ENCODE measurements at places on chromosomes 5 and 9.

DNA sequence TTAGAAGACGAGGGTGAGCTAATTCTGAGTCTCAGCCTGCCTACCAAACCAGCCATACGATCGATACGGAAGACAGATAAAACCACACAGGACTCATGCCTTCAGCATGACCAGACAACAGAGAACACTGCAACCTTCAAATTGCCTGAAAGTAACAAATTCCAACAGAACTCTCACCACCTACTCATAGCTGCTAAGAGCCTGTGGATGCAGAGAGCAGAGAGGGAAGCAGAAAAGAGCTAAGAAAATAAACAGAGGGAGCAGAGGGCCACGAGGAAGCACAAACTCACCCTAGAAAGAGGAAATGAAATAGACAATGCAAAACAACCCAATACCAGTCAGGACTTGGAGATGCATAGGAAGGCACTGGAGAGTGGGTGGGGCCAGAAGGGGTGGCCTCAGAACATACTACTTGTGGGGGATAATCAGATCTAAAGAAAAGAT lies 86.7 kb upstream of the TAS2R1 start:
- DNase-seq: no peak

DNA sequence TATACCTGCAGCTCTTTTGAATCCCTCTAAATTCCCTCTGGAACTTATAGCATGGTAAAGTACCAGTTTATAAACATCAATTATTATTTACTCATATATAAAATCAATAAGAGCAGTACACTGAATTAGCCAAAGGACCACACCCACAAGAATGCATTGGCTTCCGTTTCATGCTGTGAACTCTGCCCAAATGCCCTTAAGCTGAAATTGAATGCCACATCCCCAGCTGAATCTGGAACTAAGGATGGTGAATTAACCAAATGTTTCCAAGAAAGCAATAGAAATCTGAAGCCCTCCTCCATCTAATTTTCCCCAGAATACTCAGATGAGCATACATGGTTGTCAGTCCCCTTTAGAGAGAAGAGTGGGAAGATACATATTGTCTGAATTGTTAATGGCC lies 436.4 kb upstream of the FTMT start:
- DNase-seq: no peak

DNA sequence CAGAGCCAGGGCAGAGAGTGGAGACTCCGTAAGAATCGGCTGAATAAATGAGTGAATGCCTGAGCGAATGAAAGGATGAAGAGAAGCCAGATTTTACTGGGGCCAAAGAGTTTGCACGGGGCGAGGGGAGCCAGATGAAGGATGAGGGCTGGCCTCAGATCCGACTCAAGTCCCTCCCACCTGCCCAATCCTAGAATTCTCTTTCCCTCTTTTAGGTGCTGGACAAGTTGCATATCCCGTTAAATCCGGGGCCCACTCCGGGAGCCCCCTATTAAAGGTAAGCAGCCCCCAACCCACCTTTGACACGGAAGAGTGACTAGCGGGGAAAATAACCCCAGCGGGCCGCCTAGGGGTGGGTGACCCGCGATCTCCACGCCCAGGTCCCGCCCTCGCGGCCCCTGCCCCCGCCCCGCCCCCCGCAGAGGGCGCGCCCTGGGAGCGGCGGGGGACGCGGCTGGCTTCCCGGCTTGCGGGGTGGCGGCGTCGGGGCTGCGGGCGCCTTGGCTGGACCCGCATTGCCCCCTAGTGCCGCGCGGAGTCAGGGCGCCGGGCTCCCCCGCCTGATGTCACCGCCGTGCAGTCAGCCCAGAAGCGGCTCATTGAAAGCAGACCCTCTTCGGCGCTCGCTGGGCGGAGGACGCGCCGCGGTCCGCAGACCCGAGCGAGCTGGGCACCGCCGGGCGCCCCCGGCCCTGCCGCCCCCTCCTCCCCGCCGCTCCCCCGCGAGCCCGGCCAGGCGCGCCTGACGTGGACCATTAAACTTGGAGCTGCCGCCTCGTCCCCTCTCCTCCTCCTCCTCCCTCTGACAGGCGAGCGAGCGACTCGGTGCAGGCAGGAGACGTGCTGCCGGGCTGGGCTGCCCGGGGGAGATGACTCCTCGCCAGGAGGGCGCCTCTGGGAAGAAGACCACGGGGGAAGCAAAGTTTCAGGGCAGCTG lies at the start of gene ADRA1B:
TSS of gene ADRA1B (plus strand) at position 579 of the 937 bp plus-strand sequence. CDS start 424 bp downstream, outside the sequence.
- peak; percentile 63 for DNase-seq

GRCh38 chr9:114826431-114826830 lies 20.6 kb upstream of the TNFSF15 start:
- DNase-seq: no peak

DNA sequence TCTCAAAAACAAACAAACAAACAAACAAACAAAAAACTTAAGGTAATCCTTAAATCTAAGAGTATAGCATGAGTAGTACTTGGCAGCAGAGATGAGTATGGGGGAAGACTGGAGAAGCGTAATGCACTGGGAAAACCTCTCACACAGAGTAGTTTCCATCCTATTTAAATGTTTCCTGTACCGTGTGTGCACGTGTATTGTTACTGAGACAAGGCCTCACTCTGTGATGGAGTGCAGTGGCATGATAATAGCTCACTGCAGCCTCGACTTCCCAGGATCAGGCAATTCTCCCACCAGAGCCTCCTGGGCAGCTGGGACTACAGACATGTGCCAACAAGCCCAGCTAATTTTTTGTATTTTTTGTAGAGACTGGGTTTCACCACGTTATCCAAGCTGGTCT lies 2.9 kb downstream of the UIMC1 start:
- no peak for DNase-seq

DNA sequence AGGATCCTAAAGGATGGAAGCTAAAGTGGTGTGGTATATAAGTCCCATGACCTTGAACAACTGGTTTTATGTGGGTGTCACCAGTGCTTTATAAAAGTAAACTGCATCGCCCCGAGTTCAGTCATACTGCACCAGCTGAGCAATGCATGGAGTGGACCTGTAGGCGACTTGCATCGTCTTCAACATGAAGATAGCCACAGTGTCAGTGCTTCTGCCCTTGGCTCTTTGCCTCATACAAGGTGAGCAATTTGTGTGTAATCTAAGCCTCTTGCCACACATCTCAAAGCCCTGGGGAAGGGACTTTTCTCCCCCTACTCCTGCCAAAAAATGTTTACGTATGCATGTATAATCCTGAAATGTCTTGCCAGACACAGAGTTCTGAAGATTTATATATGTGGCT lies at the start of gene SPINK5:
TSS of gene SPINK5 (plus strand) at position 120 of the 400 bp plus-strand sequence. CDS start at position 185, 65 bp downstream.
- no peak for DNase-seq

- DNase-seq: no peak
Observed at GRCh38 chr5:96245140-96246091, 187.6 kb downstream of the PCSK1 start.

GRCh38 chr9:122387536-122387935 lies 16.7 kb downstream of the PTGS1 start:
- DNase-seq: no peak

GRCh38 chr9:125418404-125418803 lies 156.8 kb downstream of the GAPVD1 start:
- no peak for DNase-seq

- no peak for DNase-seq
Observed at GRCh38 chr9:70003901-70004714, 39.5 kb upstream of the MAMDC2 start.

DNA sequence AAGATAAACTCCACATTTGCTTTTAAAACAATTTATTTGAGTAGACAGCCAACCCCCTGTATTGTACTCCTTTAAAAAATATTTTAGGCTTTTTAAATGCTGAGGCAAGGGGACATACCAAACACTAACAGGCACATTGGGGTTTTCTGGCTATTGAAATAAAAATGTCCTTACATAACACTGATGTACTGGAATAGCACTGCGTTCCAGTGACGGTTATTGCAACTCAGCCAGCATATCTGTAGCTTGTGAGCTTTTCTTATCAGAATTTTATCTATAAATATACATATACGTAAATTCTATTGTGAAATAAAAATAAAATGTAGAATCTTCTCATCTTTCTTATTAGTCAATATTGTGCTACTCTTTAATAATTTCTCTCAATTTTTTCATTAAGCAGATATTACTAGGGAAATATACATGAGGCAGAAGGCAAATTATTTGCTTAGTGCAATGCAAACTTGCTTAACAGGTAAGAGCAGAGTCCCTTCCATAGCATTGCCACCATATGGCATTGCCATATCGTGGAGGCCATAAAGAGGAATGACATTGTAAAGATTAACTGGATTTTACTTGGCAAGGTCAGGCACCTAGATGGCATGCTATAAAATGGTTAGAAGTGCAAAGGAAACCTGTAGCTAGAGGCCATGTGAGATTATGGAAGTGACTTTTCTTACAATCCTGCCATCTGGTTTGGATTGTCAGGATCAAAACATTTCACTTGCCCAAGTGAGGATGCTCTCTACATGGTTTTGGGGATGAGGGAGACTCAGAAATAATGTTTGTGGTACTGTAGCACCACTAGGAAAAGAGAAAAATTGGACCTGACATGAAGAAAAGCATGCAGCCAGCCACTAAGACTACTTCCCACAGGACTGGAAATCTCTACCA lies 94.8 kb upstream of the CDKN2B start:
- DNase-seq: no peak

GRCh38 chr5:95238560-95239325 lies 46.2 kb downstream of the MCTP1 start:
- DNase-seq: no peak

GRCh38 chr9:106704056-106704615 lies 158.8 kb upstream of the ZNF462 start:
- no peak for DNase-seq

- DNase-seq: no peak
Observed at GRCh38 chr5:88676637-88677375, 206.2 kb downstream of the MEF2C start.

DNA sequence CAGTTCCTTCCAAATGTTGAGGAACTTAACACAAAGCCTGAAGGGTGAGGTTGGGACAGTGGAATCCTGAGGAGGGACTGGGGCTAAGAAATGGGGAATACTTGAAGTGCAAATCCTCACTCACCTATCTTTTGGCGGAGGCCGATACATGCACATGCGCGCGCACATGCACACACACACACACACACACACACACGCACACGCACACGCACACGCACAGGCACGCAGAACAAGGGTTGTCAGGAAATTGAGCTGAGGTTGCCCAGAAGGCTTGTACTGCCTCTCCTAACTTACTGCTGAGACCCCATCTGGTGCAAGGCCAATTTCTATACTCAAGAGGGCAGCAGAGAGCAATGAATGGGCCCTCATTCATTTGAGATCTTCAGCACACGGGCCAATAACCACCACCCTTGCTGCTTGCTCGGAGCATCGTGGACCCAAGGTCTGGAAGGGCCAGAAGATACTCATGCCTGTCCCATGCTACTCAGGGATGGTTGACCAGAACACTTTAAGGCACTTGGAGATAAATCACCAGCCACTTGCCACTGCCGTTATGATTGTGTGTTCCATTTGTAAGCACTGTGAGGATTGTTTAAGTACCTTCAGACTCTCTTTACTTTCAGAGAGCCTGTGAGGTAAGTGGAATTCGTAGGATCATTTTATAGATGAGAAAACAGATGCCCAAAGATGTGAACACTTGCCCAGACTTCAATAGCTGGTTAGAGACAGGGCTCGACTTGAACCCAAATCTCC lies 21.5 kb downstream of the BTF3 start:
- peak; percentile 66 for DNase-seq

DNA sequence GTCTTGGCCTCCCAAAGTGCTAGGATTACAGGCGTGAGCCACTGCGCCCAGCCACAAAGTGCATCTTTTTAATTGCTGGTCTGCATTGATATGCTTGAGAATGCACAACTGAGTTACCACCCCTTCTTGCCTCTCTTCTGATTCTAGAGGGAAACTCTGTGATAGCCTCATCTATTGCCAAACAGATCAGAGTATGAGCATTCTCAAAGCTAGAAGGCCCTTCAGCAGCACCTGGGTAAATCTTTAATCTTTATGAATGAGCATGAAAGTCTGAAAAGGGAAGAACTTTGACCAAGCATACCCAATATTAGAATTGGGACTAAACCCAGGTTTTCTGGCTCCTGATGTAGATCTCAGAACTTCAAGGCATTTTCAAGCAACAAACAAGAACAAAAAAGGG lies 298.3 kb upstream of the TNC start:
- no peak for DNase-seq

DNA sequence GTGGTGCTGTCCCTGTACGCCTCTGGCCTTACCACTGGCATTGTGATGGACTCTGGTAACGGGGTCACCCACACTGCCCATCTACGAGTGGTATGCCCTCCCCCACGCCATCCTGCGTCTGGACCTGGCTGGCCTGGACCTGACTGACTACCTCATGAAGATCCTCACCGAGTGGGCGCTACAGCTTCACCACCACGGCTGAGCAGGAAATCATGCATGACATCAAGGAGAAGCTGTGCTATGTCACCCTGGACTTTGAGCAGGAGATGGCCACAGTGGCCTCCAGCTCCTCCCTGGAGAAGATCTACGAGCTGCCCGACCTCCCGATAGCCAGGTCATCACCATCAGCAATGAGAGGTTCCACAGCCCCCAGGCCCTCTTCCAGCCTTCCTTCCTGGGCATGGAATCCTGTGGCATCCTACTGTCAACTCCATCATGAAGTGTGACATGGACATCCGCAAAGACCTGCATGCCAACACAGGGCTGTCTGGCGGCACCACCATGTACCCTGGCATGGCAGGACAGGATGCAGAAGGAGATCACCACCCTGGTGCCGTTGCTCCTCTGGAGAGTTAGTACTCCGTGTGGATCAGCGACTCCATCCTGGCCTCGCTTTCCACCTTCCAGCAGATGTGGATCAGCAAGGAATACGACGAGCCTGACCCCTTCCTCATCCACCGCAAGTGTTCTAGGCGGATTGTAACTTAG lies 434.2 kb upstream of the RGMB start:
- DNase-seq: no peak

GRCh38 chr5:129051283-129051682 lies 43.3 kb upstream of the ISOC1 start:
- no peak for DNase-seq

DNA sequence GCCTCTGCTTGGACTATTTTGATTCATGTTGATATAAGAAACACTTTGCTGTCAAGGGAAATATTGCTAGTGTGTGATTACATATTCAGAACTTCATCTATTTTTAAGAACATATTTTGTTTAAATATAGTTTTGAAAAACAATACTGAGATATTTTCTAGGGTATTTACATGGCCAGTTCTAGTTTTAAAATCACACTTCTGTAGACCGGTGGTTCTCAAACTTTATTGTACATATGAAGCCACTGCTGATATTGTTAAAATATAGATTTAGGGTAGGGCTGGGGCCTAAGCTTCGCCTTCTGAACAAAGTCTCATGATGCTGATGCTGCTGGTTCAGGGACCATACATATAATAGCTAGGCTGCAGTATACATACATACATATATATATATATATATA lies 1000.0 kb downstream of the PTPRD start:
- no peak for DNase-seq

GRCh38 chr5:157217289-157218024 lies 36.8 kb downstream of the ITK start:
- peak; percentile 73 for DNase-seq

DNA sequence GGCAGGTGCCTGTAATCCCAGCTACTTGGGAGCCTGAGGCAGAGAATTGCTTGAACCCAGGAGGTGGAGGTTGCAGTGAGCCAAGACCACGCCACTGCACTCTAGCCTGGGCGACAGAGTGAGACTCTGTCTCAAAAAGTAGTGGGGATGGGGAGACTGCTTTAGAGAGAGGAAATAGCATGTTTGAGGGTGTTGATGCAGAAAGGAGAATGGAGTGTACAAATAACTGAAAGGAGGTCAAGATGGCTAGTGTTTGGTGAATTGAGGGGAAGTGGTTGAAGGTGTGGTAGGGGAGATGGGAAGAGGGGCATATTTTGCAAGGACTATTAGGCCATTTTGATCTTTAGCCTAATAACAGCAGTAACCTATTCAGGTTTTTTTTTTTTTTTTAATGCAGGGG lies 18.2 kb downstream of the TENT2 start:
- DNase-seq: no peak

All from stimulated activated CD4-positive, alpha-beta T cell treated with anti-CD3 and anti-CD28 coated beads, Interleukin-4, amount 100 ng/mL, for 24 hours (primary cell).